ENCODE measurements at places on chromosomes 2 and 18.

DNA sequence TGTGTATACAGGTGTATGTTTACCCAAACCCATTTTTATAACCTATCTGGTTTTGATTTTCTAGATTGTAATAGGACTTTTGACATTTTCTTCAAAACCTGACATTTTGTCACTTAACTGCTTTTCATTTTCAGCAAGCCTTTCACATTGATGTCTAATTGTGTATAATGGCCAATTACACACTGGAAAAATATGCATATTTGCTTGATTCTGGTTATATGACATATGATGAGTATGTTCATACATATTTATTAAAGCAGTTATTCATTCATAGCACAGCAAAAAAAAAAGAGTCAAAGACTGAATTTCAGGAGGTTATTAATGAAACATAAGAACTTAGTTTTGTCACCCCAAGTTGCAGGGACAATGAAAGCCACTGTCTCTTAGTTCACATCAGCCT is 307.7 kb upstream of the TNP1 start:
- DNase-seq, result no peak

GRCh38 chr18:51884039-51884438 is 456.0 kb upstream of the DCC start:
- DNase-seq, result no peak

DNA sequence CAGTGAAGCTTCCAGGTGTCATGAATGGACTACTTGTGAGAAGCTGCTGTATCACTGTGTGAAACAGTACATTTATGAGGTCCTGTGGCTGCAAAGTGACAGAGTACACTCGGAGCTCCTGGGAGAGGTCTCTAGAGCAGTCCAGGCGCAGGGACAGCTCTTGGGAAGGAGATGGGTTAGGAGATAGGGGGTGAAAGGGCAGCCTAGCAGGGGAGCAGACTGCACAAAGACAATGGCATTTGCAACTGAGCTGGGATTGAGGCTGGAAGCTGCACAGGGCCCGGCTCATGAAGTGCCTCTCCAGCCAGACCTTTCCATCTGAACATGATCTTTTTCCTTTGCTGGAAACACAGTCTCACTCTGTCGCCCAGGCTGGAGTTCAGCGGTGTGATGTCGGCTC is 83.6 kb downstream of the RHOB start:
- no peak for DNase-seq

DNA sequence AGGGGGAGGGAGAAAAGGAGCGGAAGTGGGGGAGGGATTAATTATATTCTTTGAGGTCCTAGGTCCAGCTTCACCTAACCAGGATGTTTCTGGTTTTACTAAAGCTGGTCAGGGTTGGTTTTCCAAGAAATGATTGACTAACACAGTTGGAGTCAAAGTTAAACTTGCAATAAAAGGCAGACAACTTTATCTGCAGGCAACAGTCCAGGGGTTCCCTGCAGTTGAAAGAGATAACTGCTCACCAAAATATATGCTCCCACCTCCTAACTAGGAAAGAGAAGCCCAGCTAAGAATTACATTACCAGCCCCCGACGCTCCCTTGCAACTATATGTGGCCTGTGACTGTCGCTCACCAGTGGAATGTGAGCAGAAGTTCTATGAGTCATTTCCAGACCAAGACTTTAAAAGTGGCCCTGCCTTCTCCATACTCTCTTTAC is 140.0 kb upstream of the PKDCC start:
- DNase-seq, result no peak

GRCh38 chr2:99850084-99850710 is 292.2 kb downstream of the AFF3 start:
- DNase-seq, result no peak

GRCh38 chr18:50192995-50193795 is 1.8 kb downstream of the MYO5B start:
- DNase-seq, result no peak

DNA sequence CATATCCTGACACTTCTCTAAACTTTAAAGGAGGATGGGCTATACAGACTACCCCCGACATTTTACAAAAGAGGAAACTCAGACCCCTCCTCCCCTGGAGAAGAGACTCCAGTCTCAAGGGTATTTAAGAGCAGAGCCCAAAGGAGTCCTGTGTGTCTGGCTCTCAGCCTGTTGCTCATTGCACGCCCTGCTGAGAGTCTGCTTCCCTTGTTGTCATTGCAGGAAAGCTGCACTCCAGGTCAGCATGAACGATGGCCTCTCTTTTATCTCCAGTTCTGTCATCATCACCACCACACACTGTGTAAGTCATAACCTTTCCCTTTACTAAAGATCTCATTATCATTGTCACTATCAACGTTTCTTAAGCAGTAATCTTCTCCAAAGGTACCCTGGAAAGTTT is 111.4 kb downstream of the ANTXR1 start:
- no peak for DNase-seq

- no peak for DNase-seq
Observed at GRCh38 chr2:27408601-27409320, 630 bp downstream of the PPM1G start.

GRCh38 chr2:127039387-127040031 is 67.4 kb downstream of the BIN1 start:
- DNase-seq, result no peak

DNA sequence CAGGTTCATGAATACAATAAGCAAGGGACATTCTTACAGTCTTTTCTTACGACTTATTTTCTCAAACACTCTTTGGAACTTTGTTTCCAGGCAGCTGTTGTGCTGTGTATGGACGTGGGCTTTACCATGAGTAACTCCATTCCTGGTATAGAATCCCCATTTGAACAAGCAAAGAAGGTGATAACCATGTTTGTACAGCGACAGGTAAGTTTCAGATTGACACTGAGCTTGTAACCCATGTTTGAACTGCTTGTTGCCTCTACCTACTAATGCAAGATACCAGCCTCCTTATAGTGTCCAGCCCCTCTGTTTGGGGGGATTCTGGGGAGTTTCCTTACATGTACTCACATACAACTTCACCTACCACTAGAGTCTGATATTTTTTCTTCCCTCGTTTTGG is 3.8 kb downstream of the XRCC5 start:
- no peak for DNase-seq

GRCh38 chr2:142536492-142536891 is 341.0 kb upstream of the KYNU start:
- DNase-seq, result no peak

DNA sequence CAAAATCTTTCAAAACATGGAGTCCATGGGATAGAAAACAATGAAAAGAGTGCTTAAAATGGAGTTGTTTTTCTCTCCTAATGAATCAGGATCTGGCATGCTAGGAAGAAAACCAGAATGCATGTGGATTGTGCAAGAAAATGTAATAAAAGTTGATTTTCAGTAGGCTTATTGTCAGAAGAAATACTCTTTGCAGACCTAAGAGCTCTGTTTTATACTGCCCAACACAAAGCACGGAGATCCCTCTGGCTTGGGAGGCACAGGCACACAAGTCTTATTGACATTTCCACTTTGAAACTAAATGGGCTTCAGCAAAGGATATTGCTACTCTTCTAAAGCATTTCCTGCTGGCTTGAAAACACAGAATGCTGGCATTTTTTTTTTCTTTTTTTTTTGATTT is 15.5 kb upstream of the DAPL1 start:
- DNase-seq, result no peak
